Neural progenitor cell (in vitro differentiated cells): ENCODE measurements at places on chromosomes 7 and 10. TPM values are rescaled to one million over a fixed set of nuclear protein-coding genes. Genes with fewer than 3 reads are reported as not detected.

DNA sequence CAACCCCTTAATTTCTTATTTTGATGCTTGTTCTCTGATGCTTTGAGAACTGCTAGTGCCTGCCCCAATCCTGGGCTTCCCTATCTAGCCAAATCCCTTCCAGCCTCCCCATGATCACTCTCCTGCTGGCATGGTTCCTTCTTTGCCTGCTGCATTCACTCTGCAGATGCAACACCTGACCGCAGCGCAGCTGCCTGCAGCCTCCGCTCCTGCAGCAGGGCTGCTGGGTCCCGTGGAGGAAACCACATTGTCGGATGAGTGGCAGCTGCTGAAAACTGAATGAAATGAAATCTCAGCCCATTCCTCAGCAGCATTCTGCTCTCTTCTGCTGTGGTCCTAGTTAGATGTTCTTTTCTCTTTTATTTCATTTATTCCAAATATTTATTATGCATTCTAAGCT lies 320.3 kb downstream of the CCDC3 start:
- no peaks in the 10 kb centered on the region for H3K4me1 ChIP-seq
- no peaks in the 10 kb centered on the region for H3K27me3 ChIP-seq
- no peak overlapping the region for H3K4me3 ChIP-seq
- H3K36me3 ChIP-seq: no peaks in the 10 kb centered on the region

GRCh38 chr10:34918060-34918775 lies 103.1 kb upstream of the PARD3 start:
- no peaks in the 10 kb centered on the region for H3K36me3 ChIP-seq
- no peak overlapping the region for H3K4me3 ChIP-seq
- no peaks in the 10 kb centered on the region for H3K27me3 ChIP-seq
- no peak overlapping the region for H3K27ac ChIP-seq
- DNase-seq: no peak

DNA sequence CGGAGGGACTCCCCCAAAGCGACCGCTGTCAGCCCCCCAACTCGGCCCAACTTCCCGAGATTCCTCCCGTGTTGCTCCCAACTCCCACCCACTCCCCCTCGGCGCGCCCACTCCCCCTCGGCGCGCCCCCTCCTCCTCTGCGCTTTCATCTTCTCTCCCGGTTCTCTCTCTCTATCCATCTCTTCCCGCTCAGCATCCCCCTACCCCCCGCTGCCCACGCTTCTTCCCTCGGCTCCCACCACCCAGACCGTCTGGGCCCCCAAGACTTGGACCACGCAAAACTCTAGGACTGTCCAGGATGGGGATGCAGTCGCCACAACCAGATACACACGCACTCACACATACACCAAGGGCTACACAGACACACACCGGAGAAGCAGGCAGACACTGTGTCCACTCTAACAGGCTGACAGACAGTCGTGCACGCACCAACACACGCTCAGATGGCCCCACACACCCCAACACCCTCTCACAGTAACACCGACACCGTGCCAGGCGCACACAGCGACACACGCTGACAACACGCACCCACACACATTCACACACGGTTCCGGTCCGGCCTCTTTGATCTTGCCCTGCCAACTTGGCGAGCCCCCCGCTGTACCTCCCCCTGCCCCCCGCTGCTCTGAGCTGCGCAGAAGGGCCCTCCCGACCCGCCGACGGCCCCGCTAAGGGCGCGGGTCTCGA lies 1.1 kb downstream of the GRID1 start:
- DNase-seq: peak; percentile 20
- H3K4me1 ChIP-seq: peaks cover 3% of the 10 kb centered on the region
- no peaks in the 10 kb centered on the region for H3K36me3 ChIP-seq
- H3K27me3 ChIP-seq: peaks cover 100% of the 10 kb centered on the region

- H3K27ac ChIP-seq: no peak overlapping the region
- H3K27me3 ChIP-seq: no peaks in the 10 kb centered on the region
- no peak overlapping the region for H3K4me3 ChIP-seq
- no peak for DNase-seq
Measured at GRCh38 chr7:137943132-137943551, 58.7 kb downstream of the CREB3L2 start.

DNA sequence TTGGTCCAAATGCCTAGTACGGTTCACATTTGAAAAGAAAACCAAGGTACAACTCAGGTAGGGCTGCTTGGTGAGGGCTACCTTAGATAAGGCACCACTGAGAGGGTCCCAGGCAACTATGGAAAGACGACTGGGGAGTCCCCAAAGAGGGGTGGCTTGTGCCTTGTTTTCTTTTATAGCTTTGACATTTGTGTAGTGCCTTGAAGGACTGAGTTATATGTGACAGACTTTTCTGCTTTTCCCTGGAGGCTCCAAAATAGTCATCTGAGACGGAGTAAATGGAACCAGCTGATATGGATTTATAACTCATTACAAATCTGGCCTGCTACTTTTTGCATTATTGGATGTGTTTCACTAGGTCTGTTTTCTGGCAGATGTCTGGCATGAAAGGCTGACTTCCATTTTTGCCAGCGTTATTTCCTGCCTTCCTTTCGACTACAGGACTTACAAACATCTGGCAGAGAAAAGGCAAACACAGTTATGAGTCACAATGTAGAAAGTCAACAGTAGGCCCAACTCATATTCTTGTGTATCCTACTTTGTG lies 88.2 kb upstream of the IMMP2L start:
- no peaks in the 10 kb centered on the region for H3K4me1 ChIP-seq
- no peak overlapping the region for H3K27ac ChIP-seq
- H3K27me3 ChIP-seq: no peaks in the 10 kb centered on the region
- no peak for DNase-seq
- no peak overlapping the region for H3K4me3 ChIP-seq

- no peaks in the 10 kb centered on the region for H3K36me3 ChIP-seq
- no peaks in the 10 kb centered on the region for H3K4me1 ChIP-seq
- H3K27ac ChIP-seq: no peak overlapping the region
- H3K4me3 ChIP-seq: no peak overlapping the region
- no peak for DNase-seq
Measured at GRCh38 chr10:66277481-66277880, 648.4 kb upstream of the LRRTM3 start.

METTL27 gene
- total RNA-seq: 10.5 and 12.0 TPM in 2 replicates

OPN1SW gene
- total RNA-seq: 0.46 TPM in 1 of 2 replicates, not detected in the other

HOXA10 gene
- not detected in 2 replicates for total RNA-seq
